ENCODE measurements at places on chromosomes 11 and 22.

GRCh38 chr11:70556884-70557741 is 158.8 kb downstream of the CTTN start:
- no peak for DNase-seq

GRCh38 chr11:106399624-106400023 is 322.2 kb downstream of the AASDHPPT start:
- DNase-seq: no peak

DNA sequence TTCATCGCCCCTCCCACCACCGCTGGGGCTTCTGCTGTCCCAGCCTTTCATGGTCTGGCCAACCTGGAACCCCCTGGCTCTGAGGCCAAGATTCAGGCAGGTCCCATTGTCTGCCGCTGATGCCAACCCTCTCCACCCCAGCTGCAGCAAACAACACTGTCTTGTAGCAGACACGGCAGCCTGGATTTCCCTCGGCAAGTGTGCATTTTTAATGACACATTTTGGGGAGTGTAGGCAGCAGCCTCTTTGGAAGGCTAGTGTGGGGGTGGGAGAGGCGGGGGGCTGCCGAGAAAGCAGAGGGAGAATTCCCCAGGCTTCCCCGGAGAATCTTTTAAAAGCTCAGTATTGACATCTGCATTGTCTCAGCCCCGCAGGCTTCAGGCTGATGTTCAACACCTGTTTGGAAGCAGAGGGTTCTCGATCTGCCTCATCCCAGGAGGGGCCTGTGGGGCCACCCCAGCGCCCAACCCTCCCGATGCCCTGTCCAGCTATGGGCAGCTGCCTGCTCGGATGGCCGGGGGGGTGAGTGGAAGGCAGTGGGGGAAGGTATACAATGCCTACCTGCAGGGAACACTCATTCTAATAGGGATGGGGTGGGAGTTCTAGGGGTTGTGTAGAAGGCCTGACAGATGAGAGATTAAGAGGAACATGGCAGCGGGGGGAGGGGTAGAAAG is 41.5 kb downstream of the NECTIN1 start:
- DNase-seq: no peak

DNA sequence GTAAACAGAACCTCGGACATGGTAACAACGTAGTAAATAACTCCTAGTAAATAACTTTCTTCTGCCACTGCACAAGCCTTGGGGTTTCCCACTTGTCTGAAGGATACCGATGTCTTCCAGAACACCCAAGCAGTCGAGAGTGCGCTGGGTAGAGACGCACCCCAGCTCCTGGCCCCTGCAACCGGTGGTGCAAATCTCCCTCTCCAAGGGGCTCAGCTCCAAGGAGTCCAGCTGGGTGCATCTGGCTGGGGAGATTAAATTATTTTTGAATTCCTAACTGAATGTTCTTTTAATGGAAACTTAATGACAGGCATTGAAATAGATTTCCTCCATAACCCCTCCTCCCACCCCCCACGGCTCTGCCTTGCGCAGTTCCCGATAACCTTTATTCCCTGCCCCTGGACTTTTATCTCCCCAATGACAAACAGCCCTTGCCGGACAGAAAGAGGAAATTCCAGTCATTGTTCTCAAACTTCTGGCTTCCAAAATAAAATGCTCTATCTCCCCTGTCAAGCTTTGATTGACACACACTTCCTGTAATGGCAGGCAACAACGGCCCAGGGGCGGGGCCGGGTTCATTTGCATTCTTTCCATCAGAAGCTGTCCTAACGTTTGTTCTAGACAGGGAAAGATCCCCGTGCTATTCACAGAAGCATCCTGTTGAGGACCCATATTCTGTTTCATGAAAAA is 31.2 kb downstream of the KCNJ1 start:
- DNase-seq: no peak

- no peak for DNase-seq
Measured at GRCh38 chr11:45666648-45667642, 1.5 kb upstream of the CHST1 start.

DNA sequence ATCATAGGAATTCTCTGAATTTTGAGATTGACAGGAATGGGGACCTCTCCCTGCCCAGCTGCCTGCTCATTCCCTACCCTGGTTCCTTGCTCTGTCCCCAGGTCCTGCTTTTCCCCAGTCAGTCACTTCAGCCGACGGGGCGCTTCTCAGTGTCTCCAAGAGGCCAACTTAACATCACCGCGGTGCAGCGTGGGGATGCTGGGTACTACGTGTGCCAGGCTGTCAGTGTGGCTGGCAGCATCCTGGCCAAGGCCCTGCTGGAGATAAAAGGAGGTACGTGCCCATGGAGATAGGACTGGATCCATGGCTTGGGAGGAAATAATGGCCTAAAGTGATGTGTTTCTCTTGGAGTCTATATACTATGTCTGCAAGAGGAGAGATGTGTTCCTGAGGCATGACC is 7.0 kb downstream of the ROBO3 start:
- DNase-seq: no peak

Measured in stimulated activated CD4-positive, alpha-beta T cell treated with anti-CD3 and anti-CD28 coated beads, Interleukin-1b, Interleukin-23, amount 100 ng/mL, for 4 hours (primary cell).